Motor neuron (in vitro differentiated cells): ENCODE measurements at places on chromosomes 11 and 22.

- no peak for ATAC-seq
These were observed 15.3 kb downstream of the TUG1 start for GRCh38 chr22:30984317-30984716.

DNA sequence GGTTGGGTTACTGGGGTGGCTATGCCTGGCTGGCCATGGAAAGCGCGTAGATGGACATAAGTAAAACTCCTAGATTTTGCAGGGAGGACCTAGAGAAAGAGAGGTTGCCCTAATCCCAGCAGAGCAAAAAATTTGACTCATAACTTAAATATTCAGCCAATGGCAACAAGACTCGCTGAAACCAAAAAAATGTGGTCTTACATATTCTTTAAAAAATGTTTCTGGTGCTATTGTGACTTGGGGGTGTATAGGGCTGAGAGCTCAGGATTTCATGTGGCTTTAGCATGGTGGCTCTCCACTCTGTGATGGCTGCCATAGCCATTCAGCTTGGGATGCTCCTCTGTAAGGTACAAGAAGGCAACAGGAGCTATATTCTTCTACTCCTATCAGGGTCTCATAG lies 27.2 kb upstream of the PDGFD start:
- no peak for ATAC-seq

DNA sequence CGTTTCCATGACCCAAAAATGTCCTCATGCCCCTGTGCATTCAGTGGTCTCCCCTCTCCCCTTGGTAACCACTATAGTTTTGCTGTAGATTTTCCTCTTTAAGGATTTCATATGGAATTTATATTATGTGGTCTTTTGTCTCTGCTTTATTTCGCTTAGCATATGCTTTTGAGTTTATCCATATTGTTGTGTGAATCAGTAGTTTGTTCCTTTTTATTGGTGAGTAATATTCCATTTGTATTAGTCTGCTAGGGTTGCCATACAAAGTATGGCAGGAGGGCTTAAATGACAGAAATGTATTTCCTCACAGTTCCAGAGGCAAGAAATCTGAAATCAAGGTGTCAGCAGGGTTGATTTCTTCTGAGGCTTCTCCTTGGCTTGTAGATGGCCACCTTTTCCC lies 3.5 kb downstream of the ZNF74 start:
- no peak for ATAC-seq

GRCh38 chr11:119346605-119347004 lies at the start of gene MFRP:
MFRP (minus strand) TSS chr11:119346705; CDS start chr11:119346513, 192 bp downstream.
- no peak for ATAC-seq

DNA sequence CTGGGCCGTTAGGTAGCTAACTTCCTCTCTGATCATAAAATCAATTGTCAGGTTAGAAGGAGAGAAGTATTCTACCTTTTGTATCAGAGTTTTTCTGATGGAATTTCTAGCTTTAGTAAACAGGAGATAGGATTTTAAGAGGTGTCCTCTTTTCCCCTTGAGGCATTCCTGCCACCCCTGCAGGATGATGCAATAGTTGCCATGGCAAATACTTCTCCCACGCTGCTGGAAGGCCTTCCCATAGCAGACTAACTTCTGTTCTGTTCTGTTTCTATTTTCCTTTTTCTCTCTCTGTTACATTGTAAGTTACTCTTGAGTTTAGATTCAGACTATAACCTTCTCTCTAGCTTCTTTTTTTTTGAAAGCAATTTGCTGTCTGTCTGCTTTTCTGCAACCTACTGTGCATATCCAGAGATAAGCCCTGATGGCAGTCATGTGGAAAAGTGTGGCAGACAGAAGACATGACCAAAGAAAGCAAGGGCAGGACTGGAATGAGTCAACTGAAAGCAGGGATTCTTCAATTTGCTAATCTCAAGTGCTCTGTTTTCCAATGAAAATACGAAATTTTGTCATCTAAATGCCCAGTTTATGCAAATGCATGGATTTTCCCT lies 679.1 kb downstream of the DLG2 start:
- ATAC-seq, result peak; percentile 76

GRCh38 chr11:12052676-12053605 lies 44.5 kb upstream of the DKK3 start:
- no peak for ATAC-seq

DNA sequence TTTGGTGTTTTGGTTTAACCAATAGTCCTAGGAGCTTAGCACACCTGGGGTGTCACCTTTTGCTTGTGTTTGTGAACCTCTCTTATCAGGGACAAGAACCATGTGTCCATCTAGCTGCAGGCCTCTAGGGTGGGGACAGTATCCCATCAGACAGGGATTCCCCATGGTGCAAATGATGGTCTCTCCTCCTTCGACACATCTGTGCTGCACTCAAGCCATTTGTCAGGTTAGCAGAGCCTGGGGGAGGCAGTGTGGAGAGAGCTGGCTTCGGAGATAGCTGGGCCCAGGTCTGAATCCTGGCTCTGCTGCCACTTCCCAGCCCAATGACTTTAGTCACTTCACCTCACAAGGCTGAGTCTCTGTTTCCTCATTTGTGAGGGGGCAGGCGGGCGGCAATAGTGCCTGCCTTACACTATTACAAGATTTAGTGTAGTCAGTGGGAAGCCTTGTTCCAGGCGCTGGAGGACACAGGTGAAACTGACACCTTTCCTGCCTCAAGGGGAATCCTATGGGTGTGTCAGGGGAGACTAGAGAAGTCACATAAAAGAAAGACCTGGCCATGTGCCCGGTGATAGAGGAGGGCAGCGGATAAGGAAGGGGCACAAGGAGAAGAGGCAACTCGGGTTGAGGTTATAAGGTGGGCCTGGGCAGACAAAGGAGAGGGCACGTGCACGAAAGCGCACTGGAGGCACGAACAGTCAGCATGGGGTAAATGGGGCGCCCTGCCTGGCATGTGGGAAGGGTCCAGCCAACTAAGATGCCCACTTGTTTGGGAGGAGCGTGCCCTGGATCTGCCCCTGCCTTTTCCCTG lies 12.6 kb downstream of the KLHL35 start:
- ATAC-seq, result no peak

DNA sequence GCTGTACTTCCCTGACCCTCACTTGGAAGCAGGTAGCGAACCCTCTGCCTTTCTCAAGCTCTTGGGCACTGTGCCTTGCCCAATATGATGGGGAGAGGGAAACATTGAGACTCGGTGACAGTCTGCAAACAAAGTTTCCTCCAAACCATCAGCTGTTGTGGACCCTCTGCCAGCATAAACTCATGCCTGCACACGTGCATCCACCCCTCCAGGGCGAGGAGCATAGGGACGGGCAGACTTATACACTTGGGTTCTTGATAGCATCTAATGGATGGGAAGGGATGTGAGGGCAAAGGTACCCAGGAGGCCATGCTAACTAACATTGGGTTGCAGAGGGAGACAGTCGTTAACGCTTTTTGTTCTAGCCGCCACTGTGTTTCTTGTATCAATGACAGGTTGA lies 8.2 kb upstream of the MAPK8IP1 start:
- ATAC-seq, result no peak

DNA sequence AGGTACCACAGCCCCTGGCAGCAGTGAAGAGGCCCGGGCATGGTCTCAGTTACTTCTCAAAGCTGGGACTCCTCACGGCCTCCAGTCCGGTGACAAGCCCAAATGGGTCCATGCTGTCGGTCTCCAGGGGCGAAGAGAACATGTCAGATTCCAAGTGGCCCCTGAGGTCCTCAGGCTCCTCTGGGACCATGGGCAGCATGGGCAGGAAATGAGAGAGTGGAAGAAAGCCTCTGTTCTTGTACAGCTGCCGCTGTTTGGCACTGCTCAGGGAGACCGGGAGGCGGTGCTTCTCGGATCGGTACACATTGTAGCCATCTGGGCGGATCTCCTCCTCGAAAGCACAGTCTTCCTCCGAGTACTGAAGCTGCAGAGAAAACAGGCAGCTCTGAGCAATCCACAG lies 4.6 kb downstream of the FGF19 start:
- ATAC-seq, result peak; percentile 47

DNA sequence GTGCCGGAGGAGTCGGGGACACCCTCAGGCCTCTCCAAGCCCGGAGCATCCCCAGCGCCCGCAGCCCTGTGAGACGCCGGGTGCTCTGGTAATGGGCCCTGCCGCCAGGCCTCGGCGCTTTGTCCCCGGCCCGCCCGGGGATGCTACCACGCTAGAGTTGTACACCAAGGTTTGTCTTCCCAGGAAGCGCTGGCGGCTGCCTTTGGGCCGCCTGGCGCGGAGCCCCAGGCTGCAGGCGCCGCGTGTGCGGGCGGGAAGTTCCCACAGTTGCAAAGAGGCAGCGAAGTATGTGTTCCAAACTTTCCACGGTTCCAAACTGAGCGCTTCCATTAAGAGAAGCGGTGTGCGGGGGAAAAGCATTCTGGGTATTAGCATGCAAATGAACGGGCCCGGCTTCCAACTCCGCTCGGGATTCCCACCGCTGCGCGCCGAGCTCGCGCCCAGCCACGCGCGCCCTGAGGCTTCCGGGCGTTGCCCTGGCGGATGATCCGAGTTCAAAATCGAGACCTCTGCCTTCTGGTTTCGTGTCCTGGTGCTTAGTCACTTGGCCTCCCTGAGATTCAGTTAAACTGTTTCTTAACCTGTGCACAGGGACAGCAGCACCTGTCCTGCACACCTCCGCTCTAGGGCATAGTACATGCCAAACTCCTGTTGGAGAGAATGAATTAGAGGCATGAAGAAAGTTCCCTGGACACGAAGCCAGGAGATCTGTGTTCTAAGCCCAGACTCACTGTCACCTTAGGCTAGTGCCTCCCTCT lies 1.3 kb upstream of the PATZ1 start:
- ATAC-seq, result peak; percentile 18

DNA sequence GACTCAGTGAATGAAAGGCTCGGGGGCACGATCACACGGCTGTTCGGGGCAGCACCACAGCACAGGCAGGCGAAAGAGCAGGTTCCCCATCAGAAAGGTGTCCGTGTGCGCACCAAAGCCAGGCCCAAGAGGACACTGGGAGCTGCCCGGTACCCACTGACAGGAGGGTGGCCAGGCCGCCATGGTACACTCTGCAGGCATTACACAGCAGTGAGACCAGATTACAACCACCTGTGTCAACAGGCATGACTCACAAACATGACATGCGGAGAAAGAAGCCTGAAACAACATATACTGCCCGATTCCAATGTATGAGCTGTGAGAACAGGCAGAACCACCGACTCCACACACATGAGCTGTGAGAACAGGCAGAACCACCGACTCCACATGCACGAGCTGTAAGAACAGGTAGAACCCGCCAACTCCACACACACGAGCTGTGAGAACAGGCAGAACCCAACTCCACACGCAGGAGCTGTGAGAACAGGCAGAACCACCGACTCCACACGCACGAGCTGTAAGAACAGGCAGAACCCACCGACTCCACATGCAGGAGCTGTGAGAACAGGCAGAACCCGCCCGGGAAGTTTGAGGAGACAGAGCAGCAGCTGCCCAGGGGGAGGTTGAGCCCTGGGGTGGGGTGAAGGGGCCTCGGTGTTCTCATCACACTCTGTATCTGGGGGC lies 32.6 kb downstream of the KIAA0930 start:
- ATAC-seq, result no peak

GRCh38 chr11:121886996-121887395 lies 229.0 kb downstream of the BLID start:
- ATAC-seq, result no peak

DNA sequence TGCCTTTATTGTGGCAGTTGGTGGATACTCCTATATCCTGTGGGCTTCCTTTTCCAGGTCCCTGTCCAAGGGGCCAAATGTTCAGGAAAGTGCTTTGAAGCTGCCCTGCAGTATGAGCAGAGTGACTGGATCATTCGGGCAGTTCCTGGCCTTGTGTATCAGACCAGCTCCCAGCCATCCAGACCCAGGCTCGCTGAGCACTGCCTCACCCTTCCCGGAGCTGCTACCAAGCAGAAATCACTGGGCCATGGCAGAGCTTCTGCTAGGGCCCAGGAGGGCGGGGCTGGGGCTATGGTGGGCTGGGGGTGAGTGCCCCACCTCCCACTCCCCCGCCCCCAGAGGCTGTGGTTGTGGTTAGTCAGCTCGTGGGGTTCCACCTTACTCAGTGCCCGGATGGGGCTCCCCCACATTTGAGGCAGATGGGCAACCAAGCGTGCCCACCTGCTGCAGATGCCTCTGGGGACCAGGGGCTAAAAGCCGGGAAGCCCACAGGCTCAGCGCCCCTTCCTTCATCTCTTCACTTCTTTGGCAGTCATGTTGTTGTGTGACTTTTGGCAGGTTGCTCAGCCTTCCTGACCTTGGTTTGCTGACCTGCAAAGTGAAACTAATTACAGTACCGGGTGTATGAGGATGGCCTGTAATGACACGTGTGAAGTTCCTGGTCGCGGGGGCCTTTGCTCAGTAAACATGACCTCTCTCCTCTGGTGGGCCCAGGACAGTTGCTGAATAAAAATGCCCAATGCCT lies 2.1 kb upstream of the LRRC32 start:
- ATAC-seq, result no peak

DNA sequence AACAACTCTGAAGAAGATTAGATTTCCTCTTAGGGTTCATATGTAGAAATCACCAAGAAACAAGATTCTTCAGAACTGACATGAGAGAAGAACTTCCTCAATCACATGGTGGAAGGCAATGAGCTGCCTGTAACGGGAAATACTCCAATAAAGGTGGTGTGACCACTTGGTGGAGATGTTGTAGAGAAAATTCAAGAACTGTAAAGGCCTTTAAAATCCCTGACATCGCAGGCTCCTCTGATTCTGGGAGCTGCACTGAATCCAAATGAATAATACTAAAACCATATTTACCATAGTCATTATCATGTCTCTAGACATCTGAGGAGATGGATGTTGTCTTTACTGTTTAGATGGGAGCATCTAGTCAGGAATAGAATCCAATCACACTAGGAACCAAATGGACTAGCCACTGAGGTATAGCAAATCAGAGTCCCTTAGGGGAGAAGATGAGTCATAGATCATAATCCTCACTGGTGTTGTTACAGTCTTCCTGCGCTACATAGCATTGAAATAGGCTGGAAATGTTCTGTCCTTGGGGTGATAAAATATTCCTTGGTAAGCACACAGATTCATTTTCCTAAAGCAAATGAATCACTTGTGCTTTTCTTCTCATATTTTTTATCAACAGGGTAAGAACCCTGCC lies 321.6 kb upstream of the TENM4 start:
- ATAC-seq, result peak; percentile 95

- no peak for ATAC-seq
These were observed 13.4 kb downstream of the APLNR start for GRCh38 chr11:57223601-57224000.

DNA sequence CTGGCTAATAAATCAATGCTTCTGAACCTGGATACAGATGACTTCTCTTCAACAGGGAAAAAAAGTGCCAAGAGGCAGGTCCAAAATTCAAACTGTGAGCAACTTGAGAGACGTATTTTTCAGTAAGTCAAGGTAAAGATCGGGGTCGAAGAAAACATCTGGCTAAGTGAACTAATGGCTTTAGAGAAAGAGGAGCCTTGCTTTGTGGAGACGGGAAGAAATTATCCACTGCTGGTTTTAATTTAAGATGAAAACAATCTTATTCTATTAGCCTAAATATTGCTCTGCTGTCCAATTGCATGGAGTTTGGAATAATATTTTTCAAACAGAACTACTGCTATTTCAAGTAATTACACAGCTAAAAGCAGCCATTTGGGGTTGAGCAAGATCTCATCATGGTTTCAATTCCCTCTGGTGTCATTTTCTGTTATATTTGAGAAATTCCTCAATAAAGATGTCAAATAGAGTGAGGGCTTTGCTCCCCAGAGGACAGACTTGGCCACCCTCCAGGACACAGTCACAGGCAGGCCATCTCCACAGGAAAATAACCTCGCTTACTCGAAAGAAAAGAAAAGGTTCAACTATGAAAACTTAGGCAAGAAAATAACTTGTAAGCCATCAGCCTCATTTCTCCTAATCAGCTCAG lies 29.8 kb downstream of the SCUBE1 start:
- no peak for ATAC-seq
